ENCODE measurements at places on chromosomes 6 and 20. TPM values are rescaled to one million over a fixed set of nuclear protein-coding genes. Genes with fewer than 3 reads are reported as not detected.
A peak's percentile ranks its signal among the peaks of the same experiment; 100 is the strongest.

Gene ZC3H12D
- total RNA-seq: 0.30 TPM

Gene RAET1L
- not detected for total RNA-seq

DNA sequence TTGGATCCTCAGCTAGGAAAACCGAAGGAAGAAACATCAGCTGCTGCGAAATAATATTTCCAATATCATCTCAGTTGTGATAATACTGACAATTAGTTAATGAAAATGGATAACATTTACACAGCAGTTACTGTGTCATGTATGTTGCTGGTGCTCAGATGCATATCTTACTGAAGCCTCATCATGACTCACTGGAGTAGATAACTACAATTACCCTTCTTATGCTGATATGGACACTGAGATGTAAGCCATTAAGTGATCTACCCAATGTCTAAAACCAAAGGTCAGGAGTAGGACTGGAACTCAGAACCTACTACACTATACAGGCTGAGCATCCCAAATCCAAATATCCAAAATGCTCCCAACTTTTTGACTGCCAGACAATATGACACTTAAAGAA is 54.7 kb upstream of the LYRM2 start:
- DNase-seq: no peak
- H3K27ac ChIP-seq: no peak overlapping the region
- H3K4me3 ChIP-seq: no peak overlapping the region

DNA sequence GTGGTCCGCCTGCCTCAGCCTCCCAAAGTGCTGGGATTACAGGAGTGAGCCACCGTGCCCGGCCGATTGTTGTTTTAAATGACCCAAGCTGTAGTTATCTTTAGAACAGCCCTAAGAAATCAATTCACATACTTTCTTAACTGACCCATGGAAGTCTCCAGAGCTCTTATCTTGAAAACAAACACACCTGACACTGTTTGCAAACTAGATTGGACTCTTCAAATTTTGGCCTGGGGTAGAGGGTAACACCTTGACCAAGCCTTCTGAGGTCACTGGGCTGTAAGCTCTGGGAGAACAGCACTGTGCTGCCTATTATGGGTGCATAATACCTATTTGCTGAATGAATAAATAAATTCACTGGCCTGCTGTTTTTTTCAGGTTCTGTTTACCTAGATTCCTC is 190.6 kb downstream of the AIG1 start:
- DNase-seq: no peak
- H3K27ac ChIP-seq: no peak overlapping the region
- no peak overlapping the region for H3K4me3 ChIP-seq
- H3K4me1 ChIP-seq: no peaks in the 10 kb centered on the region

DNA sequence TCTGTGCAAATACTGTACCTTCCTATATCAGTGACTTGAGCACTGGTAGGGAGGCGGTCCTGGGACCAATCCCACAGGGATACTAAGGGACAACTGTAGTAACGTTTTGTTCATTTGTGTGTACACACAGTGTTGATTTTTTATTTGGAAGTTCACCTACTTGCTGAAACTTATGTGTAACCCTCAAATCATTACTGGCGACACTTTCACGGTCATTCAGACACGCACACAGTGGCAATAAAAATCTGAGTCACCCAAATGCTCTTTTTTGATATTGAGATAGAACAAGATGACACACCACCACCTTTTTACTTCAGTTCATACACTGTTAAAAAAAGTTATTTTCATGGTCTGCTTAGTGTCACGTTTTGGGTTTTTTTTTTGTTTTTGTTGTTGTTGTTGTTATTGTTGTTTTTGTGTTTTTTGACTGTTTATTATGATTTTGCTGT is 79.8 kb downstream of the QKI start:
- no peak overlapping the region for H3K4me3 ChIP-seq
- no peak overlapping the region for H3K27ac ChIP-seq
- H3K4me1 ChIP-seq: peaks cover 28% of the 10 kb centered on the region
- DNase-seq: peak; percentile 34
- H3K36me3 ChIP-seq: no peaks in the 10 kb centered on the region

Measured in A673 (cell line).